ENCODE measurements at places on chromosomes 5 and 9. TPM values are rescaled to one million over a fixed set of nuclear protein-coding genes. Genes with fewer than 3 reads are reported as not detected.

The WNT8A gene
- total RNA-seq: not detected

The MACIR gene
- total RNA-seq: 13.3 TPM

The SLC4A9 gene
- not detected for total RNA-seq

The RORB gene
- total RNA-seq: 0.05 TPM

The GRIN1 gene
- total RNA-seq: not detected

The PGM5 gene
- not detected for total RNA-seq

The ARHGEF28 gene
- total RNA-seq: not detected

The PCDHGC4 gene
- total RNA-seq: not detected

The IL9 gene
- not detected for total RNA-seq

DNA sequence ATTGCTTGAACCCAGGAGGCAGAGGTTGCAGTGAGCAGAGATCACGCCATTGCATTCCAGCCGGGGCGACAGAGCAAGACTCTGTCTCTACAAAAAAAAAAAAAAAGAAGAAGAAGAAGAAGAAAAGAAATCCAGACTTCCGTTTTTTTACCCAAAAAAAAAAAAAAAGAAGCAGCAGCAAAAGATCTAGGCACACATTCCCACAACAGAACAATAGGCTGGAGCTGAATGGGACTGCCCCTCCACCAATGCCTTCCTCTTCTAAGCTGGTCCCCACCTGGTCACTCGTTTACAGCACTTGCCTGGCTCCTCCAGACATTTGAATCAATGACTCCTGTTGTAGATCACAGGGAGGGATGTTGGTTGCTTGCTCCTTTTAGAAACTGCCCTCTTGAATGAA, 1.6 kb upstream of the LMAN2 start:
- no peak for DNase-seq
- no peak overlapping the region for H3K4me3 ChIP-seq
- no peak overlapping the region for H3K27ac ChIP-seq
- no peaks in the 10 kb centered on the region for H3K27me3 ChIP-seq
- H3K36me3 ChIP-seq: peaks cover 15% of the 10 kb centered on the region
- peaks cover 51% of the 10 kb centered on the region for H3K4me1 ChIP-seq

- H3K4me3 ChIP-seq: no peak overlapping the region
- peaks cover 10% of the 10 kb centered on the region for H3K4me1 ChIP-seq
- H3K27me3 ChIP-seq: peaks cover 6% of the 10 kb centered on the region
- no peak for DNase-seq
- H3K36me3 ChIP-seq: no peaks in the 10 kb centered on the region
- no peak overlapping the region for H3K27ac ChIP-seq
Measured at GRCh38 chr5:168168978-168169698, 122.3 kb upstream of the WWC1 start.

DNA sequence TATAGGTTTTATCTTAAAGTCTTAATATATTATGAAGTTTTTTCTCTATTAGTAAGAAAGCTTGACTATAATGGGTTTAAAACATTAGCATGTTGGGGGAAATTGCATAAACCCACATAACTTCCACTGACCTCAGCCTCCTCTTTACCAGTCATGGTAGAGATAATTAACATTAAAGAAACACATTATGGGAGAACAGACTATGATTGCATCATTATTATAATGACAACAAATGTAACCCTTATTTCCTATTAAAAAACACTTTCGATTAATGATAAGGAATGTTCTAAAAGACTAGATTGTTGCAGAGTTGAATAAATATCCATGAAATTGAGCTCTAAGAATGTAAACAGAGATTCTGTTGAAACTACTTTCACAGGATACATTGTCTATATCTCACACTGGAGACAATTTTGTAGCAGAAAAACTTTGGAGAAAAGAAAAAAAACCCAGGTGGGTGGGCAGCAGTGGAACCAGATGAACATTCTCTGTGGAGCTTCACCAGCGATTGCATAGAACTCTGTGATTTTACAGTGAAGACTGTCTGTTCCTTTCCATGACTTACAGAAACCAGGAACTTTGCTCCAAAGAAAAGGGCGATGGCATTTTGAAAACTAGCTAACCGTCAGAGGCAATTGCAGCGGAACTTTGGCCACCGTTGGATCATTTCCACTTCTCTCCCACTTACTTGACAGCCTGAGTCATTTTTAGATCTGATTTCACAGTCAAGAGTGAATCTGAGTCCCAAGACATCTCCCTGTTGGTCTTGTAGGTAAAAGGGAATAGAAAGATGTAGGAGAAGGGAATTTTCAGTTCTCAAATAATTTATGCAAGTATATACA, 21.0 kb upstream of the ERAP2 start:
- no peak overlapping the region for H3K27ac ChIP-seq
- H3K36me3 ChIP-seq: no peaks in the 10 kb centered on the region
- H3K4me1 ChIP-seq: no peaks in the 10 kb centered on the region
- H3K27me3 ChIP-seq: peaks cover 8% of the 10 kb centered on the region
- no peak overlapping the region for H3K4me3 ChIP-seq

DNA sequence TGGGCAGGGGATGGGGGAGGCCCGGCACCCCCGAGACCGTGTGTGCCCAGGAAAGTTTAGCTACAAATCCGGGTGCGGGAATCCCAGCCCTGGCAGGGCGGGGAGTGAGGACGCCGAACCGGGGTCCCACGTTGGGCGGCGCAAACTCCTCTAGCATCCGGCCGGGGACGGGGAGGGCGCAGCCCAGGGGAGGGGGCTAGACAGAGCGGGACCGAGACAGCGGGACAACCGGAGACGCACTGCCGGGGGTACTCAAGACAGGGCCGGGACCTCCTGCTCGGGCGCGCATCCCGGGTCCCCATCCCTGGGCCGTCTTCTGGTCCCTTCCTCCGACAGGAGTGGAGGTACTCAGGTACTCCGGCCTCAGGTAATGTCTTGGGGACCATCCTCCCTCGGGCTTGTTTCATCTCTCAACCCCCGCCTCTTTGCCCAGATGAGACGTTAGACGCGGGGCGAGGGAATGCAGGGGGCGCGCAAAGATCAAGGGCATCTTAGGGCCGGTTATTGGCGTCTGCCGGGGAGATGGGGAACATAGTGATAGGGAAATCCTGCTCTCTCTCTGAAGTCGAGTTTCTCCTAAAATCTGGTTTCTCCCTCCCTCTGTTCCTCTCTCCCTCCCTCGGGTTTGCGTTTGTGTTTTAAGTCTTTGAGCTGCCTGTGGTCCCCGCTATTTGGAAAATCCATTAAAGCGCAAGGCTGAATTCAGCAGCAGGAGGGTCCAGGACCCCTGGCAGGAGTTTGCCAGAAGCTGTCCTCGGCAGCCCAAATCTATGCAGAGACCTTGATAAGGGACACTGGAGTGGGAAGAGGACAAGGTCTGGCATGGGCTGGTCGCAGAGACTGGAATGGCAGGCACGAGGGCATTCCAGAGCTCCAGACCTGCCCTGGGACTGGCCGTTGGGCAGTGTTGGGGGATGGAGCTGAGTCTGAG, 815 bp downstream of the PDZD2 start:
- peaks cover 4% of the 10 kb centered on the region for H3K4me1 ChIP-seq
- peaks cover 26% of the 10 kb centered on the region for H3K27me3 ChIP-seq
- no peak overlapping the region for H3K27ac ChIP-seq
- peak overlapping the region; percentile 59 for H3K4me3 ChIP-seq
- no peaks in the 10 kb centered on the region for H3K36me3 ChIP-seq

DNA sequence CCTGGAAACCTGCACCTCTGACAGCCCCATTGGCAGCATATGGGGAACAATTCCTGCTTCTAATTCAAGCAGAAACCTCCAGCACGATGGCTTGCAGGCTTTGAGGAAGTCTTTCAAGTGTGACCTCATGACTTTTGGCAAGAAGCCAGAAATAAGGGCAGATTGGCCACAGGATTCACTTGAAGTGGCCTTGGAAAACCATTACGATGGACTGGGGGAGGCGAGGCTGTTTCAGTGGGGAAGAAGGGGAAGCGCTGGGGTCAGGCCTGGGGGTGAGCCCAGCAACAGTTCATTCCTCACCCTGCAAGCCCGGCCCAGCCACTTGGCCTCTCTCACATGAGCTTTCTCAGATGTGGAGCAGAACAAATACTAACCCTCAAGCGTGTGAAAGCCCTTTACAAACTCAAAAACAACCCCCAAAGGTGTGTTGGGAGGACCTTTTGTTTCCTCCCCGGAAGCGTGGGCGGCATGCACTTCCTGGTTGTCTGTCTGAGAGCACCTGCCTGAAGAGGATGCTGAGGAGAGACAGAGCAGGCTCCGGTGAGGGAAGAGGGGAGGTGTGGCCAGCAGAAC, 26.9 kb upstream of the EEIG1 start:
- no peaks in the 10 kb centered on the region for H3K27me3 ChIP-seq
- H3K27ac ChIP-seq: peak overlapping the region; percentile 93
- DNase-seq: peak; percentile 93

GRCh38 chr9:76761448-76761847, 2.8 kb upstream of the PCA3 start:
- H3K27me3 ChIP-seq: peaks cover 1% of the 10 kb centered on the region
- H3K36me3 ChIP-seq: no peaks in the 10 kb centered on the region
- no peak overlapping the region for H3K27ac ChIP-seq
- no peak for DNase-seq
- no peak overlapping the region for H3K4me3 ChIP-seq

DNA sequence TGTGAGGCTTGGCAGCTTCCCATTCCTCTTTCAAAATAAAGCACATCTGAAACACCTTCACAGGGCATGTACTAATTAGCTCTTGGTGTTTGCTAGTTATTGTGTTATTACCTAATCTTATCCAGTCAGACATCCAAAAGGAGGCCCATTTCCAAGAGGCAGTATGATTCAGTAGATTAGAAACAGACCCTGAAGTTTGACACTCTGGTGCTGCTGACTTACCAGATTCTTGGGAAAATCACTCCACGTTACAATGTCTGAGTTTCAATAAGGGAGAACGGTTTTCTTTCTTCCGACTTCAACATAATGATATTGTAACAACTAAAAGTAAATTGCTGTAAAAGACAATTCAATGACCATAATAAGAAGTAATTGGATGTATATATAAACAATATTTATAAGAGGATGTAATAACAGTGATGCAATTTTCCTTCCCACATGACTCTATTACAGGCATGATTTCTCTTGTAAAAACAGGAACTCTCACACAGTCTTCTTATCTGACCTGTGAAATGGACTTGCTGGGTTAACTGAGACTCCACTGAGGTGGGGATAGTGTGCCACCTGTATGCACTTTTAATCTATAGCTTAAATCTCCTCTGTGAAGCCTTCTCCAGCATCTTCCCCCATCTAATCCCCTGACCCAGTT, 181.3 kb upstream of the ELL2 start:
- H3K36me3 ChIP-seq: no peaks in the 10 kb centered on the region
- no peak for DNase-seq
- H3K4me3 ChIP-seq: no peak overlapping the region

DNA sequence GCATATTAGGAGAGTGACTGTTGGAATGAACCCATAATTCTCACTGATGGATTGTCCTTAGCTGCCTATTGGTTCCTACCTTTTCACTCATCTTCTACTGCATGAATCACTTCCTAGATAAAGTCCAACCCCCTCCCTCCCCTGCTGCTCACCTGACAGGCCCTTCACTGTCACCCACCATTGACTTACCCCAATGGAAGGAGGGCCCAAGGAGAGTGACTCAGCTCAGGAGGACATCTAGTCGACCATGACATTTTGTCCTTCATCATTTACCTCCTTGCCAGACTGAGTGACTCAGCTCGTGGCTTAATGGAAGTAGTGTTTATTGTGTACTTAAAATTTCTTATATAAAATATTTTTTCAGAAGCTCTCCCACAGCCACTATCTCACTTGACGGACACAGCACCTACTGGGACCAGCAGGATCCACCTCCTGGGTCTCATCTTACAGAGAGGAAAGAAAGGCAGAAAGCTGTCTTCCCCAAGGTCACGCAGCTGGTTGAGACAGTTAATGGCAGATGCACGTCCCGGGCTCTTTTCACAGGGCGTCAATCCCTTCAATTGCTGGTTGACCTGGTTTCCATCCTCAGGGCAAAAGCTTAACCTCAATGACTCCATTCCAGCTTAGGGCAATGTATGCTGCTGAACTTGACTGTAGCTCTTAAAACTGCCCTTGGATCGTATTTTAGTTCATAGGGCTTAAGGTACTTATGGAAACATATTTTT, 142.3 kb downstream of the MARCHF11 start:
- no peak for DNase-seq
- H3K4me3 ChIP-seq: no peak overlapping the region
- no peak overlapping the region for H3K27ac ChIP-seq
- no peaks in the 10 kb centered on the region for H3K27me3 ChIP-seq
- no peaks in the 10 kb centered on the region for H3K36me3 ChIP-seq

DNA sequence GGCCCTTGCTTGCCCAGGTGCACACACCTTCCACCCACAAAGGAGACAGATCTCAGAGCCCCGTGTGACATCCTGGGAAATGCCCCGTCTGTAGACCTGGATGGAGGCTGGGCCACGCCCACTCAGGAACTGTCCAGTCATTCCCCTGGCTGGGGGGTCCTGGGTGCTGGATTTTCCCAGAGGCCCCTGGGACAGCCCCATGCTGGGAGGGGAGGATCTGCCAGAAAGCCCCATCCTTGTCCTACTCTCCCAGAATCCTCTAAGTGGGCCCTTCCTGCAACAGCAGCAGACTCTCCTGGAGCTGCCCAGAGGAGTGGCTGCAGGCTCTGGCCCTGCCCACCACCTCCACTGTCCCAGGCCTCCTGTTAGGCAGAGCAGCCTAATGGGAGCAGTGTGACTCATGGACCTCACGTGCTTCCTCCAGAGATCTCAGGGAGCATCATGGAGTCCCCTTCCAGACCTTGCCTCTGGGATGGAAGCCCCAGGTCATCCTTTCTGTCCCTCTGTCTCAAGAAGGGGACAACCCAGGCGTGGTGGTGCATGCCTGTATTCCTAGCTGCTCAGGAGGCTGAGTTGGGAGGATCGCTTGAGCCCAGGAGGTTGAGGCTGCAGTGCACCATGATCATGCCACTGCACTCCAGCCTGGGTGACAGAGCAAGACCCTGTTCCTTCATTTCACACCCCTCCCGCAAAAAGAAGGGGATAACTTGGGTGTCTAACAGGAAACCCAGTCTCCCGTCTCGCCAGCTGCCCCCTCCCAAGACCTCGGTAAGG, 51.7 kb downstream of the JADE2 start:
- peaks cover 44% of the 10 kb centered on the region for H3K36me3 ChIP-seq
- peaks cover 7% of the 10 kb centered on the region for H3K4me1 ChIP-seq
- no peaks in the 10 kb centered on the region for H3K27me3 ChIP-seq
- H3K27ac ChIP-seq: peak overlapping the region; percentile 32

- peaks cover 3% of the 10 kb centered on the region for H3K27me3 ChIP-seq
- peaks cover 2% of the 10 kb centered on the region for H3K36me3 ChIP-seq
- H3K4me3 ChIP-seq: no peak overlapping the region
Measured at GRCh38 chr9:96044401-96044800, 168.9 kb downstream of the ERCC6L2 start.
